Stimulated activated CD4-positive, alpha-beta T cell treated with anti-CD3 and anti-CD28 coated beads, Interleukin-15, amount 100 ng/mL, for 1 hour (primary cell): ENCODE measurements at places on chromosomes 11 and 22.

DNA sequence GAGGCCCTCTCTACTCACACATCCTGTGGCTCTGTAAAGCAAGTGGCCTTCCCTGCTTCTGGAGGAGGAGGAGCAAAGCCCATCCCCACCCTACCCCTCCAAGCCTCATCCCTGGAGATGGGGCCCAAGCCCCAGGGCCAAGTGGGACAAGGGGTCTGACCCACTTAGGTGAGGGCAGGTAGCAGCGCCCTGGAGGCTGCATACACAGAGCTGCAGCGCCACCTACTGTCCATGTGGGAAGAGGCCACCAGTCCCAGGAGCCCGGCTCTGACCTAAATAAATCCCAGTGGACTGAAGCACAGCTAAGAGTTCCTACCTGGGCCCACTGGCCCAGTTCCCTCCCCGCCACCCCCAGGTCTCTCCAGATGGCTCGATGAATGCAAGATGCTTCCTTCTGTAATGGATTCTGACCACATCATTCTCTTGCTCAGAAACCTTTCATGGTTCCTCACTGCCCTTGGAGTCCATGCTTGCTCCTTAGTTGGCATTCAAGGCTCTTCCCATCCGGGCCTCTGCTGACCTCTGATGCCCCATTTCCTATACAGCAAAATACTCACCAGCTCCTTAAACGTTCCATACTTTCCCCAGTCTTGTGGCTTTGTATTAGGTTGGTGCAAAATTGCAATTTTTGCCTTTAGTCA is 62.1 kb downstream of the THAP12 start:
- peak; percentile 76 for DNase-seq

GRCh38 chr11:66315921-66316811 is 678 bp downstream of the CD248 start:
- no peak for DNase-seq

GRCh38 chr22:39661842-39662685 is 91.5 kb downstream of the CACNA1I start:
- peak; percentile 66 for DNase-seq

GRCh38 chr11:75031771-75032549 is 43.2 kb downstream of the NEU3 start:
- DNase-seq = peak; percentile 17

DNA sequence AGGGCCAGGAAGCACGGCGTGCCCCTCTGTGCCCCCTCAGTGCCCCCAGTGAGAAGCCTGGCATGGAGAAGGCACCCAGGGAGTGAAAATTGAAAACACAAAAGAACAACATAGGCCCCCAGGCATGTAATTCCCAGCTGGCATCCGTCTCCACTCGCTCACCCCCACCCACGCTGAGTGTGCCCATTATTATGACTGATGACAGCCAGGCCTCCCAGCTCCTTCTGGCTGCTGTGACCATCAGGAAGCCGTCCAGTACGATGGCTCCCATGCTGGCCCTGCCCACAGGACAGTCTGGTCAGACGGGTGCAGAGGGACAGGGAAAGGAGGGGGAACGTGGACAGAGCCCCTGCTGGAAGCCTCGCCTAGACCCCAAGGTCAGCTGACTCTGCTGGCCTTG is 30.1 kb downstream of the ELFN2 start:
- DNase-seq = no peak

DNA sequence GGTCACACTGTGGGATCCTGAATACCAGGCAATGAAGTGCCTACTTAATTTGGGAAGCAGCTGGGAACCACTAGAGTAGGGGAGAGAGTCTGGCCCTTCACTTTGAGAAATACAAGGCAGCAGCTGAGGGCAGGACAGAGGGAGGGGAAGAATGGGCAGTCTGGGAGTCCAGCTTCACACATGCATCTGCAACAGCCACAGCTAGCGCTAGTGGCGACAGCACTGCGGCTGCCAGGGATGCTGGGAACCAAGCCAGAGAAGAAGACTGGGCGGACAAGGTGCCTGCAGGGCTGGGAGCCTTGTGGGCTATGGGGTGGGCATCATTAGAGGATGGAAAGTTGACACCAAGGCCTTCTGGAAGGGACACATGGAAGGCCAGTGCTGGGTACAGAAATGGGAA is 15.8 kb downstream of the SCUBE2 start:
- no peak for DNase-seq

DNA sequence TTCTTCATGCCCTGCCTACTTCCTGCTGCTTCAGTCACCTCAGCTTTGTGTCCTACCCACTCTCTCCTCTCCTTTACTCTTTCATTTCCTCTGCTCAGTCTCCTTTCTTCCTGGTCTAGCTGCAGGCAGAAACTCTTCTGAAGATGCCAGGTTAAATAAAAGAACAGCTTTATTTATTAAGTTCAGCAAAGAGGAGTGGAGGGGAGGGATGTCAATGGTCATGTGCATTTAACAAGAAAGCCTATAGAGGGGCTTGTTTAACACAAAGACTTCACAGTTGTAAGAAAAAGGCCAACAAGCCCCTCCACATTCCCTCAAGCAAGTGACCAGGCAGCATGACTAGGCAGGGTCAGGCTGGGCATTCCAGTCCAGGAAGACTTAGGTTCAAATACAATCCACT is 609.2 kb downstream of the INSC start:
- no peak for DNase-seq

DNA sequence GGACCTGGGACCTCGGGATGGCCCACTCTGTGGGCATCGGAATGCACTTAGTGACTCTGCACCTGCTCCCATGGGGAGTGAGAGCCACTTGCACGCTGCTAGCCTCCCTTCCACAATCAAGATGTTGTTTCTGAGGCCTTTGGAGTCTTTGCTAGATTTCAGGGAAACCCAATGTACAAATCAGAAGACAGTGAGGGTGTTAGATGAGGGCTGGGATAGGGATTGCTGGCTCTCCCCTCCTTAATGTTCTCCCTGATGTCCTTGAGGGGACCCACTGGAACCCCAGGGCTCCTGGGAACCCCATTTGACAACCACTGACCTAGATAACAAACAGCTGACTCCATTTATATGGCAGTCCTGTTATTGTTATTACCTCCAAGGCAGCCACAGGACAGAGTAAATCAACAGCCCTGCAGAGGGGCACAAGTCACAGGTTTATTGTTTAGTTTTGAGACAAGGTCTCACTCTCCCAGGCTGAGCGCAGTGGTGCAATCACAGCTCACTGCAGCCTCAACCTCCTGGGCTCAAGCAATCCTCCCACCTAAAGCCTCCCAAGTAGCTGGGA is 31.3 kb upstream of the COMT start:
- no peak for DNase-seq

- no peak for DNase-seq
These were observed 9.3 kb upstream of the KLHL35 start for GRCh38 chr11:75442161-75442885.

GRCh38 chr22:31206896-31207687 is 5.0 kb upstream of the LIMK2 start:
- no peak for DNase-seq

DNA sequence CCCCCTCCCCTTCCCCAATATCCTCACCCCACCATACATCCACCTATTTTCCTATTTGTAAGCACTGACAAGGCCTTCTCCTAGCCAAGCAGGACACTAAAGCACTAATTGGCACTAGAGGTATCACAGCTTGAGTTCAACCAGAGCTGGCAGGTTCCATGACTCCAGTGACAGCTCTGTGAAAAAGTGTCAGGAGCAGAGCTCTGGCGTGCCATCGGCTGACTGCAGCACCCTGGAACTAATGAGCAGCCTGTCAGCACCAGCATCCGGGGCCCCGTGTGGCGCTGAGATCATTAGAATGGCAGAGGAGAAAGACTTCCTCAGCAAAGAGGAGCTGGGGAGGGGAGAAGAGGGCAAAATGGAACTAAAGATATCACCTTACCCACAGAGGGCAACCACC is 847.4 kb downstream of the NTM start:
- DNase-seq = no peak

GRCh38 chr11:17369094-17369493 is 17.5 kb downstream of the NCR3LG1 start:
- no peak for DNase-seq

- no peak for DNase-seq
These were observed 5.5 kb upstream of the IFITM10 start for GRCh38 chr11:1755692-1756561.

DNA sequence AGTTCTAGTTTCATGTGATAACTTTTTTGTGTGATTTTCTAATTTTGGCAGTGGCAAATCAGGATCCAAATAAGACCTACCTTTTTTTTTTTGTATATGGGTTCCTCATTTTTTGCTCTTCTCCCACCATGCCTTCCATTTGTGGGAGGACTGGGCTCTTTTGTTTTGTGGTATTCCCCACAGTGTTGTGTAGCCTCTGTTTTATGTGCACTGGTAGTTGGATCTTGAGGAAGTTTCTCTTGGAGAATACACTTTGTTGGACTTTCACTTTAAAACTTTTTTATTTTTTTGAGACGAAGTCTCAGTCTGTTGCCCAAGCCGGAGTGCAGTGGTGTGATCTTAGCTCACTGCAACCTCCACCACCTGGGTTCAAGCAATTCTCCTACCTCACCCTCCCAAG is 39.7 kb downstream of the PPP6R3 start:
- DNase-seq = no peak

DNA sequence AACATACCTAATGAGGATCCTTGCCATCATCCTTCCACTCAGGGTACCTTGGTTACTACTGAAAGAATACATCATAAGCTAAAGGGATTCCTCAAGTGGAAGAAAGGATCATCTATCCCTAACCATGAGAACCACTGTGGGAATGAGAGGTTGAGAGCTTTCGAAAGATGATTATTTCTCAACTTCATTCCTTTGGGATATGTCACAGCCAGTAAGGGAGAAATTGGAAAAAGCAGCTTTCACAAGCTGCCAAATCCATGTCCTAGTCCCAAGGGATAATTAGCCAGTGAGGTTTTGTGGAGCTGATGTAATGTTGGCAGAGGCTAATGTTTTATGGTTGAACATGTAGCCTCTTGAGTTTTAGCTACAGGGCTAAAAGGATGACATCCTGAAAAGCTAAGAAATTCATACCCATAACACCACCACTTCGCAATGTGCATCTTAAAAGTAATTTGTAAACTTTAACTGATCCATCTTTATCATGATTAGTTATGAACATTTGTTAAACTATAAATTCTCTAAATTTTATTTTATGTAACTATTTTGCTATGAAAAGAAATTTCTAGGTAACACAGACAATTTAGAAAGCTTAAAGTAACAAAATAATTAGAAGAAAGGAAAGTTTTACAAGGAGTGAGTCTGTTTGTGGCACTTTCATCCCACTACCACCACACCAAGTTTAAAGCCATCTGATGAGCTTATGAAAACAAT is 123.9 kb downstream of the MRTFA start:
- no peak for DNase-seq

- DNase-seq = no peak
These were observed 476.8 kb downstream of the METTL15 start for GRCh38 chr11:28584992-28585391.

- DNase-seq = no peak
These were observed 161.8 kb upstream of the B3GAT1 start for GRCh38 chr11:134573857-134574256.

DNA sequence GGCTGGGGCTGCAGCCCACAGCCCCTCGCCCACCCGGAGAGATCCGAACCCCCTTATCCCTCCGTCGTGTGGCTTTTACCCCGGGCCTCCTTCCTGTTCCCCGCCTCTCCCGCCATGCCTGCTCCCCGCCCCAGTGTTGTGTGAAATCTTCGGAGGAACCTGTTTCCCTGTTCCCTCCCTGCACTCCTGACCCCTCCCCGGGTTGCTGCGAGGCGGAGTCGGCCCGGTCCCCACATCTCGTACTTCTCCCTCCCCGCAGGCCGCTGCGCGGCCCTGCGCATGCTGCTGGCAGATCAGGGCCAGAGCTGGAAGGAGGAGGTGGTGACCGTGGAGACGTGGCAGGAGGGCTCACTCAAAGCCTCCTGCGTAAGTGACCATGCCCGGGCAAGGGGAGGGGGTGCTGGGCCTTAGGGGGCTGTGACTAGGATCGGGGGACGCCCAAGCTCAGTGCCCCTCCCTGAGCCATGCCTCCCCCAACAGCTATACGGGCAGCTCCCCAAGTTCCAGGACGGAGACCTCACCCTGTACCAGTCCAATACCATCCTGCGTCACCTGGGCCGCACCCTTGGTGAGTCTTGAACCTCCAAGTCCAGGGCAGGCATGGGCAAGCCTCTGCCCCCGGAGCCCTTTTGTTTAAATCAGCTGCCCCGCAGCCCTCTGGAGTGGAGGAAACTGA is 731 bp downstream of the GSTP1 start:
- DNase-seq = no peak

DNA sequence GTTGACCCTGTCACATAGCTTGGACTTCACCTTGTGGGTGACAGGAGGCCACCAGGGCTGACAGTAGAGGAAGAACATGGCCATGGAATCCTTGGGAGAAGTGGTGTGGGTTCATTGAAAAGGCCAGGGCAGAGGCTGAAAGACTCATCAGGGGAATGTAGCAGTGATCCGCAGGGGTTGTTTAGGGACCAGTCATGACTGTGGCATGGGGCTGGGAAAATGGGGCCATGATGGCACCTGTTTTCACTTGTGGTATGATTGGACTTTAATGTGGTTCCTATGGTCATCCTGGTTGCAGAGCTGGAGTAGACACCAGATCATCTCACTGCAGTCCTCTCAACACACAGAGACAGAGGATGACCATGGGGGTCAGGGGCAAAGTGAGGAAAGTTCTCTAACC is 66.7 kb upstream of the MYEOV start:
- DNase-seq = no peak
